ENCODE measurements at places on chromosomes 11 and 22.

GRCh38 chr11:69160296-69161116 is 4.8 kb downstream of the SMIM38 start:
- DNase-seq: no peak

- no peak for DNase-seq
These were observed 4.1 kb downstream of the EED start for GRCh38 chr11:86248609-86249008.

DNA sequence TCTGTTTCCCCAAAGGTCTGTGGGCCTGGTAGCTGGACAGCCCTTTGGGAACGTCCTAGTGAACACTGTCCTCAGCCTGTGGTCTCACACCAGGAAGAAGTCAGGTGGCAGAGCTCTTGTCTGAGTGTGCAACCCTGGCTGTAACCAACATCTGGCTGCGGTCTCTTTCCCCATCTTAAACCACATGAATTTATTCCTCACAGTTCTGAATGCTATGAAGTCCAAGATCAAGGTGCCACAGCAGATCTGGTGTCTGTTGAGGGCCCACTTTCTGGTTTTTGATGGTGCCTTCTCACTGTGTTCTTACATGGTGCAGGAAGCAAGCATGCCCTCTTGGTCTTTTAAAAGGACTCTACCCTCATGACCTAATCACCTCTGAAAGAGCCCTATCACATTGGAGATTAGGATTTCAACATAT is 2.7 kb downstream of the UPB1 start:
- DNase-seq: no peak

GRCh38 chr22:22097727-22098228 is 115.2 kb upstream of the TOP3B start:
- DNase-seq: no peak

DNA sequence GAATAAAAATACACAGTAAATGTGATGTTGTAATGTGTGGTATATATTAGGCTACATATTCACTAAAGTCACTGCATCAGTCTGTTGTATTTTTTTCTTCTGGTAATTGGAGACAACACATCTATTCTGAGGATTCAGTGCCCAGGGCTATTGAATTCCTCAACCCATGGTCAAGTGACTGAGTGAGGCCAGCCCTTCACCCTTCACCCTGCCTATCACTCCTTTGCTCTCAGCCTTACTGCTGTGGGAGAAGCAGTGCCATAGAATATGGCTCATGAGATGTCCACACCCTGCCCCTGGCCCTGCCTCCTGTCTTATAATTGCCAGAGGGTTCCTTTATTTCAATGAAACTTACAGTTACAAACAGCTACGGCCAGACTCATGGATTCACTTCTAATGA is 295.6 kb downstream of the NTM start:
- no peak for DNase-seq

GRCh38 chr22:45064313-45065278 is 54.8 kb upstream of the PHF21B start:
- DNase-seq: no peak
